ENCODE measurements at places on chromosomes 1 and 21.

GRCh38 chr1:110136911-110137310, 13.4 kb upstream of the SLC6A17 start:
- no peak for DNase-seq

DNA sequence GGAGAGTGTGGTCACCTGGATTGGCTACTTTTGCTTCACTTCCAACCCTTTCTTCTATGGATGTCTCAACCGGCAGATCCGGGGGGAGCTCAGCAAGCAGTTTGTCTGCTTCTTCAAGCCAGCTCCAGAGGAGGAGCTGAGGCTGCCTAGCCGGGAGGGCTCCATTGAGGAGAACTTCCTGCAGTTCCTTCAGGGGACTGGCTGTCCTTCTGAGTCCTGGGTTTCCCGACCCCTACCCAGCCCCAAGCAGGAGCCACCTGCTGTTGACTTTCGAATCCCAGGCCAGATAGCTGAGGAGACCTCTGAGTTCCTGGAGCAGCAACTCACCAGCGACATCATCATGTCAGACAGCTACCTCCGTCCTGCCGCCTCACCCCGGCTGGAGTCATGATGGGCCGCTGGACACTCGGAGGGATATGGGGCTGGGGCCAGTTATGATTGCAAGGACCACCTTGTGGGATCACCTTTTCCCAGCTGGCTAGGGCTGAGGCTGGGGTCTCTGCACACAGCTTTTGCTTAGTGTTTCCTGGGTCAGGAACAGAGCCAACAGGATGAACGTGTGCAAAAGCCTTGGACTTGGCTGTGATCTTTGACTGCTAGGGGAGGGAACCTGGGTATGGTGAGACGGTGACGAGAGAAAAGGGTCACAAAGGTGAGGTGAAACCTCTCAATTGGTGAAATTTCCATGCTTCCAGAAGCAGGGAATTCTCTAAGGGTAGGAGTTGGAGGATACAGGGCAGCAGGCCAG, 4.3 kb upstream of the GNAI3 start:
- no peak for DNase-seq

DNA sequence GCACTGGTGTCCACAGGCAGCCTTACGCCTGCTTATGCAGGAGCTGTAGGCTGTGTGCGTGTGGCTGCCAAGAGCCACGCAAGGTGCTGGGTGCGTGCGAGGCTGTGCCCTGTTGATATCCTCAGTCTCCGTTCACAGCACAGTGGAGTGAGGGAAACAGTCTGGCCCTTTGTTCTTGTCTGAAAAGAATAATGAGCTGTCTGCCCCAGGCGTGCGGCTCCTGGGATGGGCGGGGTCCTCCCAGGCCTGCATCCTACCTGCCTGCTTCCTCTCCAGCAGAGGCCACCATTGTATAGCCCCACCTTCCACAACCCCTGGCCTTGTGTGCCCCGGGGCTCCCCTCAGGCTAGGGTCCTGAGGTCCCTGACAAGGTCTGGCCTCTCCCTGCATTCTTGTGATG, 47.0 kb upstream of the KDM4A start:
- no peak for DNase-seq

DNA sequence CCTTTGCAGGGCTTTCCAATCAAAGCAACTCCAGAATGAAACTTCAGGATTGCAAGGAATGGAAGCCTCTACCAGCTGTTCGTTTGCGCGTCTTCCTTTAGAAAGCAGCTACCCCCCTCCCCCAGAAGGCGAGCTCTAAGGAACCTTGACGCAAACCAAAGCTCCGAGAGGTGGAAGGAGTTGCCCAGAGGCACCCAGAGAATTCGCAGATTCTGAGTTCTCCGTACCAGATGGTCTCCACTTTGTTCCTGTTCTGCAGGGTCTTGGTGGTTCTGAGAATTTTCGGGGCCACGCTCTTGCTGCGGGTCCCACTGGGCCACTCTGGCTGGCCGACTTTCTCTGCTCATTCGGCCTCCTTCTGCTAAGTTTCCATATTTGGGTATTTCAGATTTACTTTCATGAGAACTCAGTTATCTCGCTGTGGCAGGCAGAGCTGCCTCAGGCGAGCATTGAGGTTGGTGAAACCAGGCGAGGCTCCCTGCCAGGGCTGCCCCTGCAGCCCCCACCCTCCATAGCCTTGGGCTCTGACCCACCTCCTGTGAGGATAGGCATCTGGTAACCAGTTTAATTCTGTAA, 801 bp downstream of the TRAF5 start:
- DNase-seq = no peak

- no peak for DNase-seq
Observed at GRCh38 chr1:68016381-68016780, 34.0 kb downstream of the DIRAS3 start.

- DNase-seq = no peak
Observed at GRCh38 chr1:242139986-242140385, 141.1 kb upstream of the MAP1LC3C start.

- no peak for DNase-seq
Observed at GRCh38 chr1:153586347-153586746, 20.7 kb upstream of the S100A2 start.

- no peak for DNase-seq
Observed at GRCh38 chr1:40107290-40107959, 10.4 kb upstream of the PPT1 start.

GRCh38 chr1:63982201-63982600, 208.4 kb downstream of the ROR1 start:
- no peak for DNase-seq

GRCh38 chr21:46025113-46025770, 43.7 kb downstream of the COL6A1 start:
- DNase-seq = no peak

DNA sequence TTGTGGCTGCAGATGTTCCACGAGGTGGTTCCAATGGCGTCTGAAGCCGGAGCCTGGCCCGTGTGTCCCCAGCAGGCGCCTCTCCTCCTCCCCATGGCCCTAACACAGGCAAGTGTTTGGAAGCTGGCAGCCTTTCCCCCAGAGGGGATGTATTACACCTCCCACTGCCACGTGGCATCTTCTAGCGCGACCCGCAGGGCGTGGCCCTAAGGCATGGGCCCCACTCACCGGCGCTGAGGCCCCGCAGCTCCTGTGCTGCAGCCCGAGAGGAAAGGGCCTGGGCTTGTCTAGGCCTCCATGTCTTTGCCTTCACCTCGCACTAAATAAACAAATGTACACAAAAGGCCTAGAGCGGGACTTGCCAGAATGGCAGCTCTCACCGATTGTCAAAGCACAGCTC, 37.9 kb downstream of the SLC66A1 start:
- DNase-seq = no peak

DNA sequence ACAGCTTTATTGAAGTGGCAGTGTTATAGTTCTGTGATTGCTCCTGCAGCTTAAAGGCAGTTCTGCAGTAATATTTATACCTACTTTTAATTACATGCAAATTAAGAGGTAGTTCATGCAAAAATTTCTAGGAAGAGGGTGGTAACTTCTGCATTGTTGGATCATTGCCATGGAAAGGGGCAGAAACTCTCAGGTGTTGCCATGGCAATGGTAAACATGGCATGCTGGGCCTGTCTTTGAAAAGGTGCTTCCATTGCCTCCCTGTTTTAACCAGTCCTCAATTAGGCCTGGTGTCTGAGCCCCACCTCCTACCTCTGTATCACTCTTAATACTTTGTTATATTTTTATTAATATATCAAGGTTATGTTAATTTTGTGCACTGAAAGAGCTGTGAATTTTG, 104.7 kb downstream of the DISC1 start:
- DNase-seq = no peak

DNA sequence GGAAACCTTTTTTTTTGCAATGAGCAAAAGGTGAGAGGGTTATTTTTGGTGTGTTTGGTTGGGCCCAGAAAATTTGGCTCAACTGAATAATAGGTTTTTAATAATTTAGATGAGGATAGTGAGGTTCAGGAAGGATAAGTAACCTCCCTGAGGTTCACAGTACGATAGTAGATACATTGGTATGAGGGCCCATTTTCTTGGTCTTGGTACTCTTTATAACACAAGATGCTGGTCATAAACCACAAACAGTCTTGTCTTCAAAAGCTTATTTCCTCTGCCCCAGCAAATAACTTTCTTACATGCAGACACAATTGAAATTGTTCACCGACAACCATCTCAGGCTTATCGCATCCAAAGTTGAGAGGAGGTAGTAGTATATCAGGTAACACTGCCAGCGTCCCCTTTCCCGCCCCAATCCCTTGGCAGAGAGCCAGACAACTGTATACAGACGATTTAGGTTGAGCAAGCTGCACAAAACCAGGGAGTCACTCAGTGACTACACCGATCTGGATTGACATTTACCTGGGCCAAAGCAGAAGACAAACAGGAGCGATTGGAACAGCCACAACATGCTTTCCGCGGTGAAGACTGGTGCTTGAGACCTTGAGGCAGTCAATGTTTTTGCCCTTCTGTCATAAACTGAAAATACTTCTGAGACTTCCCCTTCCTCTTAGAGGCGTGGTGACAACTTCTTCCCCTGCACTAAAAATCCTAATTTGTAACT, at the start of gene SLAMF6:
Gene SLAMF6 (minus strand): TSS at position 634 of the 724 bp plus-strand sequence. CDS start 63 bp downstream, at position 571.
- peak; percentile 18 for DNase-seq

- no peak for DNase-seq
Observed at GRCh38 chr1:22662318-22662717, 9.3 kb downstream of the C1QB start.

DNA sequence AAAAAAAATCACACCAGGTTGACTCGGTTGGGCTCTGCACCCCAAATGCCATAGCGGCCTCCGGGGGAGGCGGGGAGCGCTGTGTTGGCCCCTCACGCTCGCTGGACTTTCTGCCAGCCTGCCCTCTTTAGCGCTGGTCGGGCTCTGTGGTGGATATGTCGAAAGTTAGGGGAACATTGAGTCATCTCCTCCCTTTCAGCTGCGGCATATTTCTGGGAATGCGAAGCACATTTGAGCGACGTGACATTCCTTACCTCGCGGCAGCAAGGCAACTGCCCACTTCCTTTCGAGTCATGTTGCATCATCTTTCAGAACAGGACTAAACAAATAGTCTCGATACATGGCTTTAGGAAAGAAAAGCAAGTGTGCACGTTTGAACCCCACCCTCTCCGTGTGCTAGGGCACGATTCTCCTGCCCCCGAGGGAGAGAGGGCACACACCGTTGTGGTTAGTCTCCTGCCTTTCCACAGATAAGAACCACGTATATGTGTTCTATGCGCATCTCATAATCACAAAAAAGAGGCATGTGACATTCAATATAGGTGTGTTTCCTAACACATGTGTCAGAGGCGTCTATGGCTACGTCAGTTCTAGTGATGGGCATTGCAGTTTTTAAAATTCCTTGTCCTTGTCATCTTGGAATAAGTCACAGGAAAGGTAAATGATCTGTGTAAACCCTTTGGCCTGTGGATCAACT, 105.9 kb upstream of the SLC45A1 start:
- no peak for DNase-seq

DNA sequence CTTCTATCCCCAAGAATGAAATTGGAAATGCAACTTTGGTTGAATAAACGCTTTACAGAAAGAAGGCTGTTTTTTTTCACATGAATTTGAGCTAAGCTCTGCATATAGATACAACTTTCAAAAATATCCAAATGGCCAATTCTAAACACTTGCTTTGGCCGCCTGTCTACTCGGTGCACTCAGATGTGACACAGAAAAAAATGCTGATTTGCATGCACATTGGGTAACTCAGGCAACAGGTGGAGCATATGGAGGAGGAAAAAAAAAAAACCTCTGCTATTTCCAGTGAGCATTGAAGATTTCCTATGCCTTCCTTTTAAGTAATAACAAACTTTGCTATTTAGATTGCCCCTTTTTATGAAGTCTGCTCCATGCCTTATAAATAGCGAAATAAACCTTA, 262.5 kb downstream of the GRIK1 start:
- DNase-seq = no peak

Data from T-helper 9 cell (primary cell).